A549 treated with Mapracorat at 1 μM for 4 hours (cell line): ENCODE measurements at places on chromosomes 16 and 17. TPM values are rescaled to one million over a fixed set of nuclear protein-coding genes. Genes with fewer than 3 reads are reported as not detected.

Gene RNF43
- total RNA-seq: 0.19 to 0.47 TPM (median 0.28 TPM) in 5 replicates

Gene CACNG1
- total RNA-seq: not detected in 5 replicates

Gene ACSM3
- total RNA-seq: 3.6 to 5.1 TPM (median 4.3 TPM) in 5 replicates

Gene CORO7
- 15.7 to 20.1 TPM (median 19.3 TPM) in 5 replicates for total RNA-seq

Gene CCDC40
- total RNA-seq: 6.7 to 7.9 TPM (median 7.2 TPM) in 5 replicates

Gene SRCAP
- 8.2 to 25.8 TPM (median 21.5 TPM) in 5 replicates for total RNA-seq

Gene ASGR1
- 0.77 to 1.3 TPM (median 1.0 TPM) in 5 replicates for total RNA-seq

Gene CFDP1
- 60.3 to 81.4 TPM (median 60.9 TPM) in 5 replicates for total RNA-seq

Gene CARD14
- total RNA-seq: 0.11 to 0.50 TPM (median 0.30 TPM) in 5 replicates

Gene IL17C
- 0.13 TPM in 1 of 5 replicates, not detected in the others for total RNA-seq

Gene DPEP2
- not detected in 5 replicates for total RNA-seq

Gene GCSH
- 52.8 to 63.1 TPM (median 59.7 TPM) in 5 replicates for total RNA-seq

Gene TBC1D3I
- 0.23 to 0.35 TPM (median 0.27 TPM) in 3 of 5 replicates, not detected in the others for total RNA-seq

Gene NAGS
- 0.77 to 1.5 TPM (median 1.1 TPM) in 5 replicates for total RNA-seq

Gene KRTAP4-6
- not detected in 5 replicates for total RNA-seq

Gene RPH3AL
- total RNA-seq: 27.6 to 33.0 TPM (median 31.1 TPM) in 5 replicates

Gene COG1
- total RNA-seq: 19.9 to 23.7 TPM (median 21.0 TPM) in 5 replicates

Gene MAPT
- 1.2 to 2.5 TPM (median 1.5 TPM) in 5 replicates for total RNA-seq

Gene HOXB7
- 30.6 to 34.4 TPM (median 32.6 TPM) in 5 replicates for total RNA-seq

Gene KCTD2
- total RNA-seq: 29.0 to 32.7 TPM (median 31.2 TPM) in 5 replicates

Gene PPY
- total RNA-seq: not detected in 5 replicates

Gene OR4D1
- total RNA-seq: not detected in 5 replicates

Gene TMC5
- total RNA-seq: 4.8 to 7.3 TPM (median 5.3 TPM) in 5 replicates

Gene DNASE1L2
- total RNA-seq: 0.77 to 2.0 TPM (median 1.3 TPM) in 5 replicates

Gene KRT24
- total RNA-seq: not detected in 5 replicates

Gene DOC2B
- total RNA-seq: 1.7 to 2.7 TPM (median 2.3 TPM) in 5 replicates

Gene CCL5
- total RNA-seq: 1.1 to 1.5 TPM (median 1.2 TPM) in 5 replicates

Gene FNDC8
- total RNA-seq: 0.10 to 0.28 TPM (median 0.10 TPM) in 3 of 5 replicates, not detected in the others

Gene SNAI3
- 0.07 to 0.23 TPM (median 0.16 TPM) in 5 replicates for total RNA-seq

Gene HAS3
- total RNA-seq: 38.4 to 52.3 TPM (median 45.9 TPM) in 5 replicates

Gene CRISPLD2
- total RNA-seq: 2.8 to 3.5 TPM (median 3.0 TPM) in 5 replicates

Gene GPRC5B
- 28.8 to 39.0 TPM (median 38.4 TPM) in 5 replicates for total RNA-seq

Gene SDK2
- total RNA-seq: 0.91 to 1.6 TPM (median 1.3 TPM) in 5 replicates

Gene CHST6
- total RNA-seq: 0.14 to 0.20 TPM (median 0.16 TPM) in 5 replicates

Gene CCL14
- not detected in 5 replicates for total RNA-seq

Gene SRCIN1
- 1.3 to 2.9 TPM (median 2.4 TPM) in 5 replicates for total RNA-seq

Gene CA4
- total RNA-seq: 0.12 to 0.24 TPM (median 0.23 TPM) in 3 of 5 replicates, not detected in the others

Gene CNTNAP4
- total RNA-seq: not detected in 5 replicates

Gene CD300LB
- 0.07 to 0.11 TPM in 2 of 5 replicates, not detected in the others for total RNA-seq

Gene KRTAP2-1
- not detected in 5 replicates for total RNA-seq

Gene TRAP1
- 112 to 141 TPM (median 139 TPM) in 5 replicates for total RNA-seq

Gene TTYH2
- 1.7 to 3.6 TPM (median 1.9 TPM) in 5 replicates for total RNA-seq

Gene PDIA2
- 0.11 to 0.65 TPM (median 0.42 TPM) in 5 replicates for total RNA-seq

Gene CASKIN1
- 0.33 to 1.1 TPM (median 0.49 TPM) in 5 replicates for total RNA-seq

Gene GLIS2
- total RNA-seq: 21.3 to 28.3 TPM (median 25.8 TPM) in 5 replicates

Gene TPSAB1
- 0.15 TPM in 1 of 5 replicates, not detected in the others for total RNA-seq

Gene FA2H
- total RNA-seq: 28.5 to 33.6 TPM (median 31.6 TPM) in 5 replicates

Gene TNFRSF13B
- not detected in 5 replicates for total RNA-seq

Gene CDH3
- 0.16 to 0.41 TPM (median 0.24 TPM) in 5 replicates for total RNA-seq

Gene LRRC75A
- total RNA-seq: 0.93 to 1.3 TPM (median 1.1 TPM) in 5 replicates

Gene KRTAP9-7
- total RNA-seq: not detected in 5 replicates

Gene MYH1
- not detected in 5 replicates for total RNA-seq

Gene G6PC1
- not detected in 5 replicates for total RNA-seq

Gene CEP131
- 6.0 to 9.8 TPM (median 8.0 TPM) in 5 replicates for total RNA-seq

Gene ZNF469
- total RNA-seq: 6.1 to 11.5 TPM (median 9.9 TPM) in 5 replicates

Gene GPR142
- total RNA-seq: not detected in 5 replicates

Gene OMG
- not detected in 5 replicates for total RNA-seq

Gene C16orf54
- not detected in 5 replicates for total RNA-seq

Gene SYNGR3
- 6.5 to 9.5 TPM (median 7.7 TPM) in 5 replicates for total RNA-seq

Gene NLRP1
- total RNA-seq: 2.6 to 3.4 TPM (median 2.8 TPM) in 5 replicates
